Mammary epithelial cell (primary cell): ENCODE measurements at places on chromosomes 3 and 15. TPM values are rescaled to one million over a fixed set of nuclear protein-coding genes. Genes with fewer than 3 reads are reported as not detected.

DNA sequence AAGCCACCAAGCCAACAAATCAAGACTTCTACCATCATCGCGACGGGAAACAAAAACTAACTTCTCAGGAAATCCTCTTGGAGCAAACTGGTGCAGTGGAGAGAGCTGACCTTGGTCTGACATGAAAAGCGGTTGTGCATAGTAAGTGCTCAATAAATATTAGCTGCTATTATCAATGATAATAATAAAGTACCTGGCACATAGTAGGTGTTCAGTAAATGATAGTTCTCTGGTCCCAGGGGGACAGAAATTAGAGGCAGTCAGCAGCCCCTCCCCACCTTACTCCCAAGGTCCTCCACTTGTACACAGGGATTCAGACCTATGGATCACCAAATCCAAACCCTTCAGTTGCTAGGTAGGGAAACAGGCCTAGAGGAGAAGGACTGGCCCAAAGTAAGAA is 6.0 kb upstream of the CSK start:
- no peak for DNase-seq

DNA sequence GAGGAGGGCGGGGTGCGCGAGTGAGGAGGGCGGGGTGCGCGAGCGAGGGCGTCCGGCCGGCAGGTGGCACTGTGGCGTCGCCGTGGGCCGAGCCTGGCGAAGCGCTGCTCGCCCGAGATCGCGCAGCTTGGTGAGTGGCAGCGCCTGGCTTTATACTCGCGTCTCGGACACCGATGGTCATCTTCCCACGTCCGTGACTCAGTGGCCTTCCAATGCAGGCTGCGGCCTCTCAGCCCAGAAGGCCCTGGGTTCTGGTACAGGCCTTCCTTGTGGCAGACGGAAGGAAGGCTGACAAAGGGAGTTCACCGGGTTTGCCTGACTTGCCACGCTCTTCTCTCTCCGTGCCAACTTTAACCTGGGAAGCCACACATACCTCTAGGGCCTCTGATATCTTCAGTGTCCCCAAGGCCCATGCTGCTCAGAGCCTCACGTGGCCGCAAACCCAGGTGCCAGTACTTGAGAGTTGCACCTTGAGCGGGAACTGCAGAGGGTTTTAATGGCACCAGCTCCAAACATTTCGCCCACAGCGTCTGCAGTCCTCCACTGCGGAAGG is 195.3 kb upstream of the LYSMD4 start:
- DNase-seq = peak; percentile 65

DNA sequence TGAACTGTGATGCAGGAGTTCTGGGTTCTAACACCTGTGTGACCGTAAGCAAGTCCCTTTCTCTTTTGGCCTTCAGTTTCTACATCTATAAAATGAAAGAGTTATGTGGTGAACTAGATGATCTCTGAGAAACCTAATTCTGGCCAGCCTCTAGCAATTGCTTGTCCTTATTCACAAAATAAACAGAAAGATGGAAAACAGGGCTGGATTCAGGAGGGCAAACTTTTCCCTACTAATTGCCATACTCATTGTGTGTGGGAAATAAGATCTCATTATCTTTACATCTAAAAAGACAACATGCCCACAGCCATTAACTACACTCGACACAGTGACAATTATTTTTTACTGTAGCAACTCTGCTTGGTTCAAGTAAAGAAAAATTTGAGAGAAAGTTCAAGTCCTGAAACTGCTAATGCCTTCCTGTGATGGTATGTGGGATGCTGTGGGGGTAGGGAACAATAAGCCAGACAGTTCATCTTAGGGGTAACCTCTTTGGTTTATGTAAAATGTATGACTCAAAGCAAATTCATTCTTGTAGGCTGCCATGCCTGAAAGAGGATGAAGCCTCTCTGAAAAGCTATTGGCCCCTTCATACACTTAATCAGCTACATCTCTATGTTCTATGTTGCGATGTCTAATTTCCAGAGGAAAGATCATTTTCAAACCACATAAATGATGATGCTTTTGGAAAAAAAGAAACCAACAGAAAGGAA is 177.6 kb upstream of the BCL6 start:
- DNase-seq = peak; percentile 46

- DNase-seq = no peak
Measured at GRCh38 chr3:108603691-108604090, 14.2 kb downstream of the DZIP3 start.

Gene CCR3
- total RNA-seq = 0.19 TPM in 1 of 2 replicates, not detected in the other

Gene LSM3
- total RNA-seq = 5.0 TPM
